ENCODE measurements at places on chromosomes 12 and 14. TPM values are rescaled to one million over a fixed set of nuclear protein-coding genes. Genes with fewer than 3 reads are reported as not detected.

DNA sequence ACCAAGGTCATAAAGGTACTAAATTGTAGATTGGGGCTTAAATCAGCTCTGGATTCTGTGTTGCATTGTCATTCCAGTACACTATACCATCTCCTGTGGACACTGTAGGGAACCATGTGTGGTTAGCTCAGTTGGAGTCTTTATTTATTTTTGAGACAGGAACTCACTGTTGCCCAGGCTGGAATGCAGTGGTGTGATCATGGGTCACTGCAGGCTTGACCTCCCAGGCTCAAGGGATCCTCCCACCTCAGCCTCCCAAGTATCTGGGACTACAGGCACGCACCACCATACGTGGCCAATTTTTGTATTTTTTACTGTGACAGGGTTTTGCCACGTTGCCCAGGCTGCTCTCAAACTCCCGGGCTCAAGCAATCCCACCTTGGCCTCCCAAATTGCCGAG, 6.7 kb downstream of the PAPOLA start:
- no peaks in the 10 kb centered on the region for H3K36me3 ChIP-seq
- H3K27me3 ChIP-seq = no peaks in the 10 kb centered on the region
- no peak for DNase-seq
- H3K4me1 ChIP-seq = no peaks in the 10 kb centered on the region
- no peak overlapping the region for H3K4me3 ChIP-seq

- H3K4me1 ChIP-seq = no peaks in the 10 kb centered on the region
- DNase-seq = peak; percentile 61
- H3K36me3 ChIP-seq = no peaks in the 10 kb centered on the region
- H3K27me3 ChIP-seq = no peaks in the 10 kb centered on the region
- H3K27ac ChIP-seq = no peak overlapping the region
- H3K4me3 ChIP-seq = peak overlapping the region; percentile 89
Measured at GRCh38 chr12:30696486-30696885, 817 bp upstream of the IPO8 start.

DNA sequence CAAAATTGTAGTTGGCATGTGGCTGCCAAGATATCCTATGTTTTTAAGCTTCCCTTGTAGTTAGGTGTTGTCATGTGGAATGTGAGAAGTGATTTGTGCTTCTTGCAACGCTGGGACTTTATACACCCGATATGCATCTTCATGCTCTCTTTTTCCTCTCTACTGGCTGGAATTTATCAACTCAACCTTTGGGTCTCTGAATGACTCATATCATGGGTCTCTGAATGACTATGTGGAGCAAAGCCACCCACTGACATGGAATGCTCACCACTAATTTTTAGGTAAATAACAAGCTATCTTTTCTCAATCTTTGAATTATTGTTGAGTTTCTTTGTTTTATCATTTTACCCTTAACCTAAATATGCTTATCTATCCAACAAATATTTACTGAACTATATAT, 144.6 kb downstream of the ATP23 start:
- no peaks in the 10 kb centered on the region for H3K27me3 ChIP-seq
- no peaks in the 10 kb centered on the region for H3K4me1 ChIP-seq
- H3K36me3 ChIP-seq = peaks cover 4% of the 10 kb centered on the region
- no peak overlapping the region for H3K4me3 ChIP-seq
- no peak overlapping the region for H3K27ac ChIP-seq
- no peak for DNase-seq

DNA sequence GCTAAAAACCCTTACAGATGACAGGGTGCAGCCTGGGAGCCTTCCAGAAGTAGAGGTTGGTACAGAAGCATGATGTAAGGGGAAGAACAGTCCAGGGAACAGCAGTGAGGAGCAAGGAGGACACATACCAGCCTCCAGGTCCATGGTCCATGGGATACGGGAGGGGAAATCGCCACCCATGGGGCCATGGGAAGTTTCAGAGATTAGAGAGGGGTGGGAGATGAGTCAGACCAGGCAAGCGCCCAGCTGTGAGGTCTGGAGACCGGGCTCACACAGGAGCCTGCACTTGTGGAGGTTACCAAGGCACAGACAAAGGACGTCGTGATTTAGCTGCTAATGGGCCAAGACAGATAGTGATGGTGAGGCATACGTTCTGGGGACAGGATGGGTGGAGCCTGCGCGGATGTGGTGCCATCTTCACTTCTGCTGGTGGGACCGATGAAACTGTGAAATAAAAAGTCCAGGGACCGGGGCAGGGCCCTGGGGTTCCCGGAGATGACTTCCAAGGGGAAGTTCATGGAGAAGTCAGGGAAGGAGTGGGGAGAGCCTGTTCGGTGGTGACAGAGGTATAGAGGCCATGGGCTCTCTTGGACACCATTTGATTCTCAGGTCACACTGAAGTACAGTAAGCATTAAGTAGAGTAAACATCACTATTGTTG, 17.7 kb upstream of the LRP1-AS start:
- no peak overlapping the region for H3K27ac ChIP-seq
- no peak for DNase-seq
- no peaks in the 10 kb centered on the region for H3K4me1 ChIP-seq
- no peak overlapping the region for H3K4me3 ChIP-seq

ADAMTS20 gene
- 2.1 TPM for total RNA-seq

C1QL4 gene
- total RNA-seq = 1.9 TPM

Measured in H9 (cell line).